Left renal pelvis (tissue), 4 donors: ENCODE measurements at places on chromosomes 6 and 20. TPM values are rescaled to one million over a fixed set of nuclear protein-coding genes. Genes with fewer than 3 reads are reported as not detected.

DNA sequence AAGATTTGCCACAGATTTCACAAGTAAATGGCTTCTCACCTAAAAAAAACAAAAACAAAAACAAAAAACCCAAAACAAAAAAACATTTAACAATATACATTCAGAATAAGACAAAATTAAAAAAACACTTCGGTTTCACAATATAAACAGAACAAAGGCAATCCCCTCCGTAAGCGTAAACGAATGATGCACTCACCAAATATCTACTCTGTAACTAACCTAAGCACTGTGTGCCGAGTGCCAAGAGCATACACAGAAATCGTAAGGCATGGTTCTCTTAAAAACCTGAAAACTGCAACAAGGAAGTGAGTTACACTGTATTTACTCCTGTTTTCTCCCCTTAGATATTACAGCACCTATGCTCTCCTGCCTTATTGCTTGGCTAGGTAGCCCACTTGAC lies 12.1 kb upstream of the MICAL1 start:
- no peak for DNase-seq

GRCh38 chr6:136102991-136103688 lies 147.0 kb downstream of the MTFR2 start:
- DNase-seq = no peak

GRCh38 chr6:63389191-63389844 lies 69.5 kb upstream of the LGSN start:
- no peak for DNase-seq

C6orf15 gene
- not detected for polyA plus RNA-seq

SLC22A16 gene
- 0.67 TPM for polyA plus RNA-seq

DNA sequence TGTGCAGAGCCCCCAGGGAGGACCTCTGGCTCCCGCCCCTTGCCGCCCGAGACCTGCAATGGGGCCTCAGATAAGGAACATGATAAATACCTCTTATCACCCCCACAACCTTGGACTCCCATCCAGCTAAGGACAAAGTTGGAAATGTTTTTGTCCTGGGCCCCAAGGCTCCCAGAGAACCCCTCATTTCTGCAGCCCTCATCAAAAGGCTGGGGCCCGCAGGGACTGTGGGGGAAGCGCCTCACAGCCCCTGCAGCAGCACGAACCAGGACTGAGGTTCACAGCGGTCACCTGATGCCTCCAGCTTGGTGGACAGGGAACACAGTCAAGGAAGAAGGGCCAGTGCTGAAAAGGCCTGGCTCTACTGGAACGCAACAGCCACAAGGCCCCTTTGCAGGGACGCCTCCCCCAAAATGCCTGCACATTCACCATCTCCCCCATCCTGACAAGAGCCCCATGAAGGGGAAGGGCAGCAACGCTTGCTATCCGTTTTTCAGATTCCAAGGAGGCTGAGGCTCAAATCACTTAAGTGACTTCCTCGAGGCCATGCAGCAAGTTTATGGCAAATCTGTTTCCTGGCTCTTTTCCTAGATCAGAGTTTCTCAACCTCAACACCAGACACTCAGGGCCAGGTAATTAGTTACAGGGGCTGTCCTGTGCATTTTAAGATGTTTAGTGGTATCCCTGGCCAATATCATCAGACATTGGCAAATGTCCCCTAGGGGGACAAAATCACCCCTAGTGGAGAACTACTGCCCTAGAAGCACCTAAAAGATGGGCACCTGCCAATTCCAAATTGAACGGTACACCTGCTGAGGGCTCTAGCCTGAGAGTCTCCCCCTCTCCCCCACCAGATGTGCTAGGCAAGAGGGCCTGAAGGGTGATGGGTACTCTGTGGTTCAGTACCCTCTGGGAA lies 10.6 kb downstream of the TFEB start:
- DNase-seq = no peak

DNA sequence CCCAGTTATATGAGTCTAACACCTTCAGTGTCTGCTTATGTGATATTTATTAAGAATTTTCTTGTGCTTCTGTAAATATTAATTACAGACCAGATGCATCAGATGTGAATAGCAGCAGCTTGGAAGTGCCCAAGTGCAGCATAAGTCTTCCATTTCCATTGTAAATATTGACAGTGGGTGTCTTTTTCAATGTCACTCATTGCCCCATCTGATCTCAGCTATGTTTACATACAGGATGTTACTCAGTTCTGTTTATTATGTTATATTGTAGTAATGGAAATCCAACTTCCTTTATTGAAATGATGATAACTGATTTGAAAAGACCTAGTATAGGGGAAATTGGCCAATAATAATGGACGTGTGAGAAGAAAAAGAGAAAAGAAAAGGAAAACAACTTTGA lies 296.7 kb downstream of the SAMD5 start:
- no peak for DNase-seq

DNA sequence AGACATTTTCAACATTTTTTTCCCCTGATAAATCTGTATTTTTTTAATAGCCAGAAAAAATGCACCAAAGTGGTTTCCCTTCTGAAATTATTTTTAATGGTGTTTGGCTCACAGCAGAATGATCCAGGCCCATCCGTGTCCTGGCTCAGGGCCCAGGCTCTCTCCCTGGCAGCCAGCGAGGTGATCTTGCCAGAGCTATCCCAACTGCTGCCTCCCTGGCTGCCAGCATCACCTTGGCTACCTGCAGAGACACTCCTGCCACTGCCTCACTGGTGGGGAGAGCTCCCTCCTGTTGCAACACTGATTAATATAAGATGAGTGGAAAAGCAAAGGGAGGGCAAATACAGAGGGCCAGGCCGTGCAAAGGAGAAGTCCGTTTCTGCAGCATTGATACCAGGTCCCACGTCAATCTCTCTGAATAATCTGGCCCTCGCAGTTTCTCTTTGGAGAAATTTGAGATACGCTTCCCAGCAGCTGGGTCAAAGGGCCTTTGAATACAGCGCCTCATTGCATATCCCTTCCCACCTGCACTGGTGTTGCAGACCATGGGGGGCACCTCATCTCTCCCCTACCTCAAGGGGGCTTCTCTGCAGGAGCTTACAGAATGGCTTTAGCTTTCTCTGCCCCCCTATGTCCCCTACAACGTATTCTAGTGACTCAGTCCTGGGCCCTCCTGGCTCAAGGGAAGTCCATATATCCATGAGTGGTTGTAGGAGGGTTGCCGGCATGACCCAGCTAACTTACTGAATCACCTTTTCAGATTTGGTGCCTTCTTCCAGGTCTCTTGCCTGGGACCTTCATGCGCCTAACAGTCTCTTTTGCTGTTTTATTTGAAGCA lies 12.8 kb upstream of the DSTN start:
- no peak for DNase-seq

DNA sequence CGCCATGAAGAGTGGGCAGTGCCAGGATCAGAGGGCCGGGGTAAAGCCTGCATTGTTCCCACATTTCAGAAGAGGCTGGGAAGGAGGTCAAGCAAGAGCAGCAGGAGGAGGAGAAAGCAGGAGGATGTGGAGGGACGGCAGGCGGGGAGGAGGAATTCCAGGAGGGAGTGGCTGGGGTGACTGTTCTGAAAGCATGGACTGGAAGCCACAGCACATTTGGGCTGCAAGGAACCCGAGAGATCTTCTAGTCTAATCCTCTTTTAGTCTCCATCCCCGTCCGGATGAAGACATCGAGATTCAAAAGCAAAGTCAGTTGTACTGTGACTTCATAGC lies 76.9 kb downstream of the FAM50B start:
- DNase-seq = no peak

DNA sequence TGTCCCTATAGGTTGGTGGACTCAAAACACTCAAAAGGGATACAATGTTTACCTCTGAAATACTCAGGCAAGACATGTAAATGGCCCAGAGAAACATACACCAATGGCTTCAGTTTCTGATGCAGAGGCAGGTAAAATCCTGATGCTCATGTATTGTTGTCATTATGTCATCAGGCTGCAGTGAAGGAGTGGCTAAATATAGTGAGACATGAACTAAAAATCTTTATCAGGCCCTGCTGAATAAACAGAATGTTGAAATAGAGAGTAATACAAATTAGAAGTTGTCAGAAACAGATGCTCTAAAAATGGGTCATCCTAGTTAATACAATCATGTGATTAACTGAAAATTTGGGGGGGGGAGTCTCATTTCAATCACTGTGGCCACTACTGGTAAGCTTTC lies 20.4 kb downstream of the PTPRK start:
- DNase-seq = no peak

- no peak for DNase-seq
These were observed at the start of gene SLCO4A1 for GRCh38 chr20:62642051-62642665. TSS of gene SLCO4A1 (plus strand) at chr20:62642503. CDS start at chr20:62656455, 13,952 bp downstream.
